Kidney (tissue), 22 donors: ENCODE measurements at places on chromosomes 3 and 15. TPM values are rescaled to one million over a fixed set of nuclear protein-coding genes. Genes with fewer than 3 reads are reported as not detected.

The FNDC3B gene
- total RNA-seq, result 185 TPM

The AGBL1 gene
- not detected for total RNA-seq

The MAP6D1 gene
- 1.5 TPM for total RNA-seq

The FGD5 gene
- total RNA-seq, result 40.1 TPM

The UCN2 gene
- not detected for total RNA-seq

The PYGO1 gene
- 3.7 TPM for total RNA-seq

The SLC9C1 gene
- 1.2 TPM for total RNA-seq

The SI gene
- total RNA-seq, result not detected

The ANKRD63 gene
- not detected for total RNA-seq

The TRH gene
- not detected for total RNA-seq

The MOBP gene
- 0.16 TPM for total RNA-seq

The ZBTB11 gene
- total RNA-seq, result 14.1 TPM

The CSPG4 gene
- total RNA-seq, result 30.7 TPM

The INAFM2 gene
- 21.6 TPM for total RNA-seq

The PPARG gene
- total RNA-seq, result 19.2 TPM

The PARP14 gene
- total RNA-seq, result 64.0 TPM

The GPR87 gene
- total RNA-seq, result 0.72 TPM

The MRPL47 gene
- 26.2 TPM for total RNA-seq

The GNAT1 gene
- not detected for total RNA-seq

The EEF1AKMT4 gene
- total RNA-seq, result 2.8 TPM

The CDHR4 gene
- total RNA-seq, result 0.54 TPM

The RBM15B gene
- 28.0 TPM for total RNA-seq

The CCR9 gene
- 0.22 TPM for total RNA-seq

The ZNF80 gene
- total RNA-seq, result 0.28 TPM

The SLC24A1 gene
- 18.9 TPM for total RNA-seq

The SCAANT1 gene
- total RNA-seq, result not detected

The TTC21A gene
- total RNA-seq, result 14.1 TPM

The HYAL1 gene
- 47.5 TPM for total RNA-seq

The REC114 gene
- total RNA-seq, result not detected

The DAZL gene
- total RNA-seq, result not detected

The ATP10A gene
- 6.8 TPM for total RNA-seq

The SEMA7A gene
- total RNA-seq, result 3.6 TPM
